ENCODE measurements at places on chromosomes 3 and 15.

- no peak for DNase-seq
Measured at GRCh38 chr15:63165166-63165859, 8.0 kb upstream of the RPS27L start.

GRCh38 chr3:85455561-85456200 is 496.9 kb downstream of the CADM2 start:
- DNase-seq = no peak

GRCh38 chr15:68930268-68931022 is at the start of gene SPESP1:
SPESP1 (plus strand) TSS chr15:68930525; CDS start chr15:68930654, 129 bp downstream.
- peak; percentile 16 for DNase-seq

GRCh38 chr3:35932995-35933394 is 293.7 kb downstream of the ARPP21 start:
- peak; percentile 43 for DNase-seq

DNA sequence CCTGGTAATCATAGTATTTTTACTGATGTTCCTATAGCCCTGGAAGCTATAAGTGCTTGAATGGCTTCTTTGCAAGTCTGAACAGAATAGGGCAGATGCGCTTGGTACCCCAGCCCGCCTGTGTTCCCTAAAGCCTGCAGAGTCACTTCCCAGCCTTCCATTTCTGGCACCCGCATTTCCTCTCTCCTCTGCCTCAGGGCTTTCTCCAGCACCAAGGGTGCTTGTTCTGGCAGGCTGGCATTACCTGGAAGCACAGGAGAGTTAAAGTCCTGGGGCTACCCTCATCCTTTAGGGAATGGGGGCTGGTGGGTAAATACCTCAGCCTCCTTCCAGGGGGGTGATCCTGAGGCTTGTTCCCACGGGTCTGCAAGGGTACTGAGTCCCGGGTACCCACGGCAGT is 7.4 kb upstream of the CHRNA3 start:
- DNase-seq = no peak

- peak; percentile 36 for DNase-seq
Measured at GRCh38 chr3:170418422-170419398, at the start of gene CLDN11. CLDN11 (plus strand) TSS chr3:170418868; CDS start chr3:170419067, 199 bp downstream.

- DNase-seq = peak; percentile 65
Measured at GRCh38 chr15:50145451-50145872, 26.4 kb upstream of the ATP8B4 start.

GRCh38 chr15:95603802-95604201 is 726.7 kb upstream of the NR2F2 start:
- no peak for DNase-seq

DNA sequence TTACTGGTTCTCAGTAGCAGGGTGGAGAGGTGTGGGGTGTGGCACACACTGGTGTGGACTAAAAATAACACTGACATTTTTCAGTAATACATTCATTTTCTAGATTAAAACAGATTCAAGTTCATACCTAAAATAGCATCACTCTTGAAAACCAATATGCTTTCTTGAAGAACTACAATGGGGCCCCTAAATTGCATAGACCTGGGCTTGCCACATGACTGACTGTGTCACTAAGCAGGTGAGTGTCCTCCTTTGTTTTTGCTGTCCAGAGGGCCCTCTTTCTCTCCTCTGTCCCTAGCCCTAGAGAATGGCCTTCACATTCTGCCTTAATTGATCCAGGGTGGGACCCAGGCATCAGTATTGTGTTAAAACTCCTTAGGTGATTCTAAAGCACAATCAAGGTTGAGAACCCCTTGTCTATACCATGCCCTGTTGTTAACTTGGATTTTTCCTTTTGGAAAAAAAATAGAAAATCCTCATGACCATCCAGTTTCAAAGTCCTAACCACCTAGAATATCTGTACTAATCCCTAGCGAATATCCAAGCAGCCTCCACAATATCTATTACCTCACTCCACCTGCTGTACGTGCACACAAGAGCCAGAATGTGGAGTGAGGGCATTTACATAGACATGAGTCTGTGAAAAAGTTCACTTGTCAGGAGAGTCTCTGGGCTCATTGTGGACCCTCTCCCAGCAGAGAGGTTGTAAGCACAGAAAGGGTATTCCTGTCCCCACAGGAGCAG is 18.7 kb upstream of the TMEM41A start:
- no peak for DNase-seq

GRCh38 chr3:156952011-156952410 is 125.9 kb downstream of the LEKR1 start:
- DNase-seq = no peak

DNA sequence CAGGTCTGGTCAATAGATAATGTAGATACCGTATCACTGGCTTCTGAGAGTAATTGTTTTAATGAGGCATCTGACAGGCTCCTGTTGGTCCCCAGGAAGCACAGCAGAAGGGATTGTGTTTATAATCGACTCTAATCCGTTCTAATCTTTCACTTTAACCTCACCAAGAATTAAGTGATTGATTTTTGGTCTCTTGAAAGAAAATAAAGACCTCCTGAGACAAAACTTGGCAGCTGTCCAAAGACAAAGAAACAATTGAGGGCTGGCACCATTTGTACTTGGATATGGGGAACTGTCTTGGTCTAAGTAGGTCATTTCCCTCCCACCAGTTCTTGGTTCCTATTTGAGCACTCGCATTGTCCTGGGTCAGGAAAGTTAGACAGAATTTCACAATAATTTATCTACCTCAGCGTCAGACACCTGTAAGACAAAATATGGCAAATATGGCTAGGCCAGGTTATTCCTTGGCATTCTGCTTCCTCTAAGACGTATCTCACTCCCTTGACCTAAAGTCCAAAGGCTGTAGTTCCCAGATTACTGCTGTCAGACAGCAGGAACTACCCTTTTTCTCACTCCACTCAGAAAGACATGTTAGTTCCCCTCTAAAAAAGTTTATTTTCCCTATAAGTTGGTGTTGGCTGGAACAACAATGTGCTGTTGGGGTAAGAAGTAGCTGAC is 22.7 kb upstream of the CD96 start:
- DNase-seq = no peak

DNA sequence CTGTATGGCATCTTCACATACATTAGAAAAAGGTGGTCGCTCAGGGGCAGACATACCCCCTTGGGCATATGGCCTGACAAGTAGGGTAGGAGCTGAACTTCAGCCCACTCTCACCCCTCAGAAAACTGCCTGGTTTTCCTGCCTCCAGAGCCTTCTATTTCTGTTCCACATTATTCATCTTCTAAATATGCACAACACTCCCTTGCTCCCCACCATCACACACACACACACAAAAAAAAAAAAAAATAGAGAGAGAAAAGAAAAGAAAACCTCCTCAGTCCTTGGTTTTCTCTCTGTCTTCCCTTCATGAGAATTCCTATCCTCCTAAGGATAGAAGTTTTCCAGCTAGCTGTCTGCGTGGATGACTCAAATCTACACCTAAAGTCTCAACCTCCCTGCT is 5.6 kb upstream of the ROPN1 start:
- no peak for DNase-seq

GRCh38 chr3:122366379-122366749 is 16.7 kb downstream of the MIX23 start:
- DNase-seq = no peak

DNA sequence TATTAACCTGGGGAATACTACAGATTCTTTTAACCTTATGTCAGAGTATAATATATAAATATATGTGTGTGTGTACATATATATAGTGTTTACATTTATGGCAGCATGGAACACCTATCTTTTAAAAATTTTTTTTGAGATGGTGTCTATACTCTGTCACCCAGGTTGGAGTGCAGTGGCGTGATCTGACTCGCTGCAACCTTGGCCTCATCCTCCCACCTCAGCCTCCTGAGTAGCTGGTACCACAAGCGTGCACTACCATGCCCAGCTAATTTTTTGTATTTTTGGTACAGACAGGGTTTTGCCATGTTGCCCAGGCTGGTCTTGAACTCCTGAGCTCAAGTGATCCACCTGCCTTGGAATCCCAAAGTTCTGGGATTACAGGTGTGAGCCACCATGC is 18.5 kb upstream of the ERICH6 start:
- DNase-seq = no peak

- DNase-seq = no peak
Measured at GRCh38 chr3:183396662-183397391, 31.6 kb downstream of the MCF2L2 start.

- no peak for DNase-seq
Measured at GRCh38 chr3:68060191-68060590, 405.8 kb upstream of the SUCLG2 start.

DNA sequence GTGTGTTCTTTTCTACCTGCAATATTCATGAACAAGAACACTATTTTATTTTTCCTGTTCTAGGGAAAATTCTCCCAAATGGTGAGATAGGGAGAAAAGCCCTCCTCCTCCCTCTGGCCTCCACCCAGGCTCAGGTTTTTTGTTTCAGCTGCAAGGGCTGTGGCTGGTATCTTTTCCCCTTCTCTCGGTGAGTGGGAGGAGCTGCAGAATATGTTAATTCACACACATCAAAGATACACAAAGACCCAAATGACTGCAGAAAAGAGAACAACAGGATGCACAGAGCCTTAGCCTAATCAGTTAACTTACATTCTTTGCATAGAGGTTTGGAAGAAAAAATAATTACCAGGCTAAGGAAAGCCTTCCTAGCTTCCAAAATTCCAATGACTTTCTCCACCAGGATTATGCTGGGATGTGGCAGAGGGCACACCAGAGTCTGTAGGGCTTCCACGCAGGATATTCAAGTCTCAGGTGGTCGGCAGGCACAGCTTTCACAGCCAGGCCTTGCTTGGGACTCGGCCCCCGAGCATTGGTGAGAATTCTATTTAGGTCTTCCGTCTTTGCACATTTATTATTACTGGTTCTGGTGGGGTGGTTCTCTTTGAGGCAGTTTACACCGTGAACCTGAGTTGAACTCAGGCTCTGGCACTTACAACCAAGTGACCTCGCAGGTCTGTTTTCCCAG is 64.9 kb downstream of the ABHD5 start:
- no peak for DNase-seq

DNA sequence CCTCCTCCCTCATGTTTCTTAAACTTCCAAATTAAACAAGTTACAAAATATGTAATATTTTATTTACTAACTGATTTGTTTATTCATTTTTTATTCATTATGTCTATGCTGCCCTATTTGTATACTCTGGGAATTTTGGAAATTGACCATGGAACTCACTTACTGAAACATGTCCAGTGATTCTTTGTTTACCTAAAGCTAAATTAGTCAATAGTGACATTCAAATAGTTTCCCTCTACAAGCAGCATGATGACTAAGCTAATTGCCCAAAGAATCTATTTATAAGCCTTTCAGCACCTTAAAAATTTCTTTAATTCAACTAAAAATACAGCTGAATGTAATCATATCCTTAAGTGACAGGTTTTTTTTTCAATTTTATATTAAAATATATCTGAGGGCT is 437.7 kb downstream of the SI start:
- no peak for DNase-seq

GRCh38 chr3:26712211-26713026 is 89.8 kb downstream of the LRRC3B start:
- no peak for DNase-seq

DNA sequence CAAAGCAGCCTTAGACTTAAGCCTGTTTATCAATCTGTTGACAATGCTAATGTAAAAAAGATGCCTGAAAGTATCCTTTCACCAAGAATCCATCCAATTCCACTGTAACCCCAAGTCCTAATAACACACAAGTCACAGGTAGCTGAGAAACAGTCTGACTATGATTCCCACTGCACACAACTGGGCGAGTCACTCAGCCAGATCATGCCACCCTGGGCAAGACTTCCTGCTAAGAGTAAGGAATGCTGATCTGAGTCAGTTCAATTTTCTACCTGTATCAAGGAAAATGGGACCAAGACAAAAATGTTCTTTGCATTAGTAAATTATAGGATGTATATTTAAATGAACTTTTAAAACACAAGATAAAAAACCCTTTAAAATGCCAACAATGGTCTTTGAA is 33.3 kb downstream of the NPTN start:
- DNase-seq = no peak

DNA sequence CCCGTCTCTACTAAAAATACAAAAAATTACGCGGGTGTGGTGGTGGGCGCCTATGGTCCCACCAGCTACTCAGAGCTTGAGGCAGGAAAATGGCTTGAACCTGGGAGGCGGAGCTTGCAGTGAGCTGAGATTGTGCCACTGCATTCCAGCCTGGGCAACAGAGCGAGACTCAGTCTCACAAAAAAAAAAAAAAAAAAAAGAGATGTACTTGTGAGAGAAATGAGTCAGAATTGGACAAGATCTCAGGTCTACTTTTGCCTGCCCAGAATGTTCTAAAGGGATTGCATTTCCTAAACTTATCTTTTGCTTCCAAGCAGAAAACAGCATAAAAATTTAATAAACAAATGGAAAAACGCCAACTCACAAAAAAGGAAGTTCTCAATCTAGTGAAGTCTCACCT is 167.5 kb downstream of the NR2F2 start:
- DNase-seq = no peak

DNA sequence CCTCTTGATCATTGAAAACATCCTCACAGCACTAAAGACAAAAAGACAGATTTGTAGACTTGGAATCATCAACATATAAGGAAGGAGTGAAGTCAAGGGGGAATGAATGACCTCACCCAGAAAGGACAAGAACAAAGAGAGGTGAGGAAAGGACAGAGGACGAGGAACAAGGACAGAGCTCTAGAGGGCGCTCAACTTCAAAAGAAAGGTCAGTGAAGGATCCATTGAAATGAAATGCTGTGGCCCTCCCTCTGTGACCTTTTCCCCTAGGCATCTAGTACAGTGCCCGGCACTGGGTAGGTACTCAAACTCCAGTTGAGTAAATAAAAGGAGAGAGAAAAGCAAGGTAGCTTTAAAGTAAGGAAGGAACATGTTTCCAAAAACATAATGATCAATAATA is 2.6 kb downstream of the ATP8B4 start:
- no peak for DNase-seq

- DNase-seq = no peak
Measured at GRCh38 chr3:58035524-58036255, 27.5 kb downstream of the FLNB start.

GRCh38 chr15:77195586-77195985 is 124.7 kb upstream of the TSPAN3 start:
- no peak for DNase-seq

DNA sequence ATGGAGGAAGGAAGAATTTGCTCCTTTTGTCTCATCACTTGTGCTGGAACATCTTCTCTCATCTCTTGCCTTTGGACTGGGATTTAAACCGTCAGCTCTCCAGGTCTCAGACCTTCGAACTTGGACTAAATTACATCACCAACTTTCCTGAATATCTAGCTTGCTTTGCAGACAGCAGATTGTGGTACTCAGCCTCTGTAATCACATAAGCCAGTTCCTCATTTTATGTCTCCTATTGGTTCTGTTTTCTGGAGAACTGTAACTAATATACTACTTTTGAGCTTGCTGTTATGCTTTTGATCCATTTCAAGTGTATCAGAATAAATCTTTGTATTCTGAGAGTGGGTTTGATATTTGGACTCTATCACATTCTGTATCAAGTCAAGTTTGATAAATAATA is 164.3 kb upstream of the VEPH1 start:
- no peak for DNase-seq

DNA sequence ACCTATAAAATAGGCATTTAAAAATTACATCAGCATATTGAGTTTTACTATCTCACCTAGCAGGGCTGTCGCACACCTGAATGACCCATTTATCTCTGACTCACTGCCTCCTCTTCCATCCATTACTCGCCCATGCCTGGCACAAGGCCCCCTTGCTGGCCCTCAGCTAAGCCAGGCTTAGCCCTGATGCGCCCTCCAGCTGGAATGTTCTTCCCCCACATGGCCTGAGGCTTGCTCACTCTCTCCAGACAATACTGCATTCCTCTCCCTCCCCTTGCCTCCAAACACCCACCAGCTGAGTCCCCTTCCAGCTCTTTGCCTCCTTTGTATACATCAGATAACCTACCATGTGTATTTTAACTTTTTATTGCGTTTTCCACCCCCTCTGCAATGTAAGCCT is 7.2 kb downstream of the SH3BP5 start:
- DNase-seq = peak; percentile 51

GRCh38 chr3:10703875-10704274 is 112.2 kb upstream of the SLC6A11 start:
- DNase-seq = no peak
